ENCODE measurements at places on chromosomes 3 and 15. TPM values are rescaled to one million over a fixed set of nuclear protein-coding genes. Genes with fewer than 3 reads are reported as not detected.

The RHCG gene
- not detected for polyA plus RNA-seq

The ISY1 gene
- 104 TPM for polyA plus RNA-seq

The ST3GAL6 gene
- not detected for polyA plus RNA-seq

The CPNE9 gene
- not detected for polyA plus RNA-seq

The ZNF385D gene
- not detected for polyA plus RNA-seq

The NME9 gene
- 0.80 TPM for polyA plus RNA-seq

The CPLX3 gene
- not detected for polyA plus RNA-seq

The GOLGA6L4 gene
- not detected for polyA plus RNA-seq

The WDR76 gene
- polyA plus RNA-seq: 8.7 TPM

The NEO1 gene
- polyA plus RNA-seq: 1.9 TPM

The CISH gene
- polyA plus RNA-seq: 248 TPM

The NLGN1 gene
- not detected for polyA plus RNA-seq

The SLC12A1 gene
- not detected for polyA plus RNA-seq

The SAMMSON gene
- polyA plus RNA-seq: not detected

The FSTL1 gene
- not detected for polyA plus RNA-seq

The TIMP4 gene
- not detected for polyA plus RNA-seq

The AAGAB gene
- 43.5 TPM for polyA plus RNA-seq

The RBP2 gene
- not detected for polyA plus RNA-seq

The C3orf85 gene
- not detected for polyA plus RNA-seq

The FBXW12 gene
- not detected for polyA plus RNA-seq

The IL1RAP gene
- 5.4 TPM for polyA plus RNA-seq

The TRPM1 gene
- not detected for polyA plus RNA-seq

The CADPS gene
- polyA plus RNA-seq: not detected

The ZPLD1 gene
- not detected for polyA plus RNA-seq

The TMEM42 gene
- polyA plus RNA-seq: 32.2 TPM

The TBC1D2B gene
- 35.4 TPM for polyA plus RNA-seq

The STXBP5L gene
- polyA plus RNA-seq: not detected

The TRIM42 gene
- not detected for polyA plus RNA-seq

The PLCL2 gene
- 89.4 TPM for polyA plus RNA-seq

The UROC1 gene
- polyA plus RNA-seq: not detected

The LYZL4 gene
- polyA plus RNA-seq: not detected

The C3orf20 gene
- not detected for polyA plus RNA-seq

The PLSCR5 gene
- polyA plus RNA-seq: not detected

The CLRN1 gene
- polyA plus RNA-seq: not detected

The CELF6 gene
- not detected for polyA plus RNA-seq

The MAP1A gene
- polyA plus RNA-seq: 0.10 TPM

The CDAN1 gene
- 5.7 TPM for polyA plus RNA-seq

The SPATA12 gene
- polyA plus RNA-seq: not detected

The TNIK gene
- polyA plus RNA-seq: 14.6 TPM

The ELL3 gene
- 1.1 TPM for polyA plus RNA-seq

The LOXL1 gene
- polyA plus RNA-seq: 6.4 TPM

The CDHR4 gene
- not detected for polyA plus RNA-seq

The NOX5 gene
- polyA plus RNA-seq: not detected

The LHFPL4 gene
- 0.33 TPM for polyA plus RNA-seq

The RGMA gene
- not detected for polyA plus RNA-seq

The PODXL2 gene
- polyA plus RNA-seq: 8.0 TPM

The CCDC9B gene
- not detected for polyA plus RNA-seq

The NCK1 gene
- polyA plus RNA-seq: 62.1 TPM

The P4HTM gene
- 29.7 TPM for polyA plus RNA-seq

The WDR73 gene
- 13.3 TPM for polyA plus RNA-seq

The CLDN16 gene
- polyA plus RNA-seq: not detected

The FBXL2 gene
- 0.29 TPM for polyA plus RNA-seq

The COPB2 gene
- polyA plus RNA-seq: 55.1 TPM

The SLC12A8 gene
- not detected for polyA plus RNA-seq

The ZDHHC23 gene
- 0.82 TPM for polyA plus RNA-seq

Measured in CD4-positive, alpha-beta memory T cell (primary cell).